ENCODE measurements at places on chromosomes 16 and 17.

GRCh38 chr16:66254106-66254505 lies 112.4 kb upstream of the CDH5 start:
- DNase-seq: no peak

GRCh38 chr17:42193216-42193968 lies 902 bp downstream of the GHDC start:
- DNase-seq: no peak

GRCh38 chr17:78376161-78376560 lies 2.3 kb upstream of the PGS1 start:
- DNase-seq: no peak

DNA sequence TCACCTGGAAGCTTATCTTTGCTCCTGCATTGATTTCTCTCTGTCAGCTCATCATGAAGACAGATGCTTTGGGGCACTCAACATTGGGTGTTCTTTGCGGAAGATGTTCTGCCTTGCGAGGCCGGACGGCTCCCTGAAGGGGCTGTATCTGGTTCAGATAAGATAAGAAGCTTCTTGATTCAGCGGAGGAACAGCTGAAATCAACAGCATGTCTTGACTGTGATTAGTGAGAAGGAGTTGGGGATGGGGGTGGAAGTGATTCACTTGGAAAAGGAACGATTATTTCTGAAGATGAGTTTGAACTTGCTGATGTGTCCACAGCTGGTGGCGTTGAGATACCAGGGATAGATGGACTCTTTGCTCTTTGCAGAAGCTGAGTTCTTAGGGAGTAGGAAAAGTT lies 126.9 kb upstream of the WSCD1 start:
- no peak for DNase-seq

GRCh38 chr16:82943371-82943770 lies 316.6 kb downstream of the CDH13 start:
- DNase-seq: no peak

DNA sequence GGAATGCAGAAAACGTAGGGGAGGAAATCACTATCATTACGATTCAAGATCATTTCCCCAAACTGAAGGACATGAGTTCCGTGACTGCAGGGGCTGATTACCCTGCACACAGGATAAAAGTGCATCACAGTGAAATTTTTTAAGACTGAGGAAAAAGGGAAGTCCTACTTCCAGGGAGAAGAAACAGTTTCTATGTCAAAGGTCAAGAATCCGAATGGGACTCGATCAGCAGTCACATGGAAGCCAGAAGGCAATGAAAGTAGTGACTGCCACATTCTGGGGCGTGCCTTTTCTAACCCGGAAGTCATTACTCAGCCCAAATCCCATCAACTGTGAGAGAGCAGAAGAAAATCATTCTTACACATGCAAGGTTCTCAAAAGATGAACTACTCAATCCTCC lies 12.1 kb downstream of the ZZEF1 start:
- no peak for DNase-seq

- no peak for DNase-seq
These were observed 13.7 kb upstream of the NLRC3 start for GRCh38 chr16:3590736-3591435.

DNA sequence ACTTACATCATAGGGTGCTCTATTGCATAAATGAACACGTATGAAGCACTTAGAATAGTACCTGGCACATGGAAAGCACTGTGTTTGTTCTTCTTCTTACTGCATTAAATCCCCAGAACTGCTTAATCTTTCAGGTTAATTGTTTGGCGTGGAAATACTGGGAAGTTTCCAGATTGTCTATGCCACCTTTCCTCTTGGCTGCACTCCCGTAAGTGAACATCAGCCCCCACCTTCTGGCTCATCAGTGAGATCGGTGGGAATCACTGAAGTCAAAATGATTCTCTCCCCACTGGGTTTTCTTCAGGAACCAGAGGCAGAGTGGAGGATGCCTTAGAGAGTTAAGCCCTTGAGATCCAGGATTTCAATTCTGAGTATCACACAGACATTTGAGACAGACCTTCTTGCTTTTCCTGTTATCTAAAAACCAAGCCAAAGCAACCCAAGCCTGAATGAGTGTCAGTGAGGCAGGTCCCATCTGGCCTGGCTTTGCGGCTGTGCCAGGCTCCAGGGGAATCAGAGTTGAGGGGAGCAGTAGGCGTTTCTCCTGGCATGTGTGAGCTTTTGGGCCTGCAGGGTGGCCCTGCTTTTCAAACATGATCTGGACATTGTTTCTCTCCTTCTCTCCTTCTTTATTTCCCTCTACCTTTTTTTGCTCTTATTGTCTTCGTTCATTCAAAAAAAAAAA lies 59.1 kb downstream of the OTOA start:
- DNase-seq: no peak

- no peak for DNase-seq
These were observed 16.7 kb downstream of the DRC7 start for GRCh38 chr16:57711346-57711745.

GRCh38 chr16:53053967-53054669 lies 673 bp upstream of the CHD9 start:
- DNase-seq: no peak

DNA sequence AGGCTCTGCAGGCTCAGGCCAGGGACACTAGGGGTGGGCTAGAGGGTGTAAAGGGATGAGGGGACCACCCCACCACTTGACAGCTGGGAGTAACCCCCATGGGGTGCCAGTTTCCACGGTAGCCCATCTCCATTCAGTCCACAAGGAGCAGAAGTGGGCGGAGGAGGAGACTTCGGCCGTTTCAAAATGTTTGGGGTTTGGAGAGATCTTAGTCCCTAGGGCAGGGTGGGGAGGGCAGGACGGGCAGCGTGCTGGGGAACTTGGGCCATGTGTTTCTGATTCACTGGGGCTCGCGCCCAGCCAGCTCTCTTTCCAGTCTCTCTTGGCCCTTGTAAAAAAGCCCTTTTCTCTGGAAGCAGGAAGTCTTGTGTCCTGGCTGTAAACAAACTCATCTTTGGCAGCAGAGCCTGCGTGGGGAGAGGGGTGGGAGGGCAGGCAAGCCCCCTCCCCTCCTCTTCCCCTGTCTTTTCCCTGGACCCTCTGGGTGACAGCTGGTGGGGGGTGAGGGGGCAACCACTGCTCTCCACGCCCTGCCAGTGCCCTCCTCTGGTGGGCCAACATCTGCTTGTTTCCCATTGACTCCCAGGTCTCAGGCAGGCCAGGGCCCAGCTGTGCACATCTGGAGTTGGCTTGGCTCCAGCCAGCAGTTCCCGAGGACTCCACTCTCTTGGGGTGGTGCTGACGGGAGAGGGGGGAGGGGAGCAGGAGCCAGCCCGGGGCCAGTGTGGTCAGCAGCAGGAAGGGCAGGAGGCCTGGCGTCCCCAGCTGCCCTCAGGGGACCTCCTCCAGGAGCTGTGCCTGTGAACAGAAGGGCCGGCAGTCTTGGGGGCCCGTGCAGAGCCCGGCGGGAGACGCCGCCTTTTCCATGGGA lies 8.1 kb downstream of the CYGB start:
- DNase-seq: no peak

DNA sequence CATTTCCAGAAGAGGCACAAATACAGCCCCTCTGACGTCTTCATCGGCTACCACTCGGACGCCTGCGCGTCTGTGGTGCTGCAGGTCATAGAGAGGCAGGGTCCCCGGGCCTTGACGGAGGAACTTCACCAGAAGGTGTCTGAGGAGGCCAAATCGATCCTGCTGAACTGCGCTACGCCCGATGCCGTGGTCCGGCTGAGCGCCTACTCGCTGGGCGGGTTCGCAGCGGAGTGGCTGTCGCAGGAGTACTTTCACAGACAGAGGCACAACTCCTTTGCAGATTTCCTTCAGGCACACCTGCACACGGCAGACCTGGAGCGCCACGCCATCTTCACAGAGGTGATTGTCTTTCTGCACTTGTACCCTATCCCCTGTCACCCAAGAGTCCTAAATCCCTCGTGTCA lies 67.0 kb upstream of the ENDOV start:
- no peak for DNase-seq

- no peak for DNase-seq
These were observed 7.4 kb downstream of the GFAP start for GRCh38 chr17:44907729-44908470.

DNA sequence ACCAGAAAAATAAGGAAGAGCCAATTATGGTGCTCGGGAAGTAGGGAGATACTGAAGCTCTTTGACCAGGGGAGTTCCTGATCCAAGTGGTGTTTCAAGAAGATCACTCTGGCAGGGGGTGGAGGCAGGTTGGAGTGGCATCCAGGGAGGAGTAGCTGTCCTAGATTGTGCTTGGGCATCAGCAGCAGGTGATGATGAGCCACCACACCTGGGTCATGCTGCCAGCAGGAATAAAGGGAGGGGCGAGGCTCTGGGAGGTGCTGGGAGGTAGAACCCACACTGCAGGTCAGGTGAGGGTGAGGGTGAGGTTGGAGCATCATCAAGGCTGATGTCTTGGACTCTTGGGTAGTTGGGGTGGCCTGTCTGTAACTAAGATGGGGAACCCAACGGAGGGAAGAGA lies 35.4 kb upstream of the ADGRG1 start:
- DNase-seq: no peak

- DNase-seq: no peak
These were observed 28.1 kb downstream of the TTYH2 start for GRCh38 chr17:74241431-74241830.

DNA sequence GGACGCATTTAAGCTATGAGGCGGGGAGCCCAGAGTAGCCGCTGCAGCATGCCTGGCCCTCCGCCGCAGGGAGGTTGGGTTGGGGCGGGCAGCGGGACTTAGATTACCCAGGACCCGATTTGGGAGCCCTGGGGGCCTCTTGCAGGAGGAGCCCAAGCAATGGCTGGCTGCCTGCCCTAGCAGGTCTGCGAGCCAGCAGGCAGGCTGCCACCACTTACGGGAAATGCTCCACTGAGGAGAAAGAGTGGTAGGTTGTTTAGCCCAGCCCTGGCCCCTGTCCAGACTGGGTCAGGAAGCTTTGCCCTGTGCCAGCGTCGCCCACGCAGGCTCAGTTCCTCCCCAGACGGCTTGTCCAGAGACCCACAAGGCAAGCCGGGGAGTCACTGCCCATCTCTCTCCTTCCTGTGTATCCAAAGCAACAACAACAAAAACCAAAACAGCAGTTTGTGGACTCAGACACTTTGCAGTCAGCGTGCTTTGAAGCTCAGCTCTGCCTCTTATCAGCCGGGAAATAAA lies 10.3 kb upstream of the TVP23A start:
- DNase-seq: peak; percentile 42

DNA sequence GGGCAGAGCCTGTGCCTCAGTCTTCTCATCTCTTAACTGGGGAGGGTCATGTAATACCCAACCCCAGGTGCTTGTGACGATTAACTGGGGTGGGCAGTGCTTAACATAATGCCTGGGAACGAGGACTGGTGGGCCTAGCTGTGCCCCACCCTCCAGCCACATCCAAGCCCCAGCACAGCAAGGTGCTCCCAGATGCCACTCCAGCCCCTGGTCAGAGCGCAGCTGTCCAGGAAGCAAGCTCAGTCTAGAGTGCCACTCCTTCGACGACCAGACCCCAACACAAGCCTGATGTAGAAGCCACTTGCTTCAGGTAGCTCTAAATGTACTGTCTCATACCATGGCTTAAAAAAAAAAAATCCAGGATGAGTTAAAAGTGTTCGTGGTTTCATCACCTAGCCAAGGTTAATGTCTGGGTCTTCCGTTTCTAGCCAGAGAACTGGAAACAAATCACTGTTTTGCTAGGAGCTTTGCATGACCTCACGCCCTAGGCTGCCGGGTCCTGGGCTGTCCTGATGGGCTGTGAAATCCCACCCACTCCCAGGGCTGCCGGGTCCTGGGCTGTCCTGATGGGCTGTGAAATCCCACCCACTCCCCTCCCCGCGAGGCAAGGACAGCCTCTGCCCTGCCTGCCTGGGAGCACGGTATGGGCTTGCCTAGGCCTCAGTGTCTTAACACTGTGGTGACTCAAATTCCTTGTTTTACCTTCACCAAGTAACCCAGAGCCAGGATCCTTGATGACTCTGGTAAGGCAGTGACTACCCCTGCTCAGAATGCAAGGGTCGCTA lies 7.7 kb downstream of the MIEF2 start:
- no peak for DNase-seq

DNA sequence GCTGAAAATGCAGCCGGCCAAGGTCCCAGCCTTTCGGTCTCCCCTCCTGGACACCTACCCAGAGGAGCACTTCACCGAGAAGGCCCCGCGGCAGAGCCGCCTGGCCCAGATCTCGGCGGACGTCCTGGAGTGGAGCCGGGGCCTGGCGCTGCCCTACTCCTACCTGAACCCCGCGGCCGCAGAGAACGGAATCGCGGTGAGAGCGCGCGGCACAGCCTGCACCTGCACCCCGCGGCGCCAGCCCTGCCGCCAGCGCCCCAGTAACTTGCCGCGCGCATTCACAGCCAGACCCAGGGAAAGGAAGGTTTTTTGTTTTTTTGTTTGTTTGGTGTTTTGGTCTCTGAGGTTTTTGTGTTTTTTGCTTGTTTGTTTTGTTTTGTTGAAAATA lies 15.2 kb downstream of the ALOX12B start:
- no peak for DNase-seq

DNA sequence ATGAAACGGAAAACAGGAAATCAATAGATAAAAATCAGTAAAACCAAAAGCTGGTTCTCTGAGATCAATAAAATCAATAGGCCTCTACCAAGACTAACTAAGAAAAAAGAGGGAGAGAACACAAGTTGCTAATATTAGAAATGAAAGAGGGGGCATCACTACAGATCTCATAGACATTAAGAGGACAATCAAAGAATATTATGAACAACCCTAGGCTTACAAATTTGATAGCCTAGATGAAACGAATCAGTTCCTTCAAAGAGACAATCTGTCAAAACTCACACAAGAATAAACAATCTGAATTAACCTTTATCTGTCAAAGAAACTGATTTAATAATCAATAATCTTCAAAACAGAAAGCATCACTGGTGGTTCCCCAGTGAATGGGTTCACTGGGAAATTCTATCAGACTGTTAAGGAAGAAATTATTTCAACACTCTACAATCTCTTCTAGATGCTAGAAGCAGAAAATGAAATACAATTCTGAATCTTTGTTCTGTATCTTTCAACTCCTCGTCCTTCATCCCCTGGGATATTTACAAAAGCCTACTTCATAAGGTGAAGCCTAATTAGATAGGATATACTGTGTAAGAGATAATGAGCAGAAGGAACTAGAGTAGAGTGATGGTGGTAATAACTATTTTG lies 4.4 kb downstream of the ABCA9 start:
- no peak for DNase-seq

DNA sequence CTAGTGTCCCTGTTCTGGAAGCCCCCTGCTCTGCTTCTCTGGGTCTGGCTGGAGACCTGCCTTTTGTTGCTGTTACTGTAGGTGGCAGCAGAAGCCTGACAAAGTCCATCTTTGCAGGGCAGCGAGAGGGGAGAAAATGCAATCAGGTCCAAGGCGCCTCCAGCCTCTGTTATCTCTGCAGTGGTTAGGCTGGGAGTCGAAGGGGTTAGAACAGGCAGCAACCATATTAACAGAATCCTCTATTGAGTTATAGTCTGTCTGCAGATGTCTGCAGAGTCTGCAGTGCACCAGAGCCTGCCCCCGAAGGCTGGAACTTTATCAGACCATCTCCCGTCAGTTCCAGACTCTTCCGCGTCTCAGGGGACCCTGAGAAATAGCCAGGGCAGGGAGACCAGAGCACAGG lies 404.9 kb upstream of the EEF2KMT start:
- no peak for DNase-seq
